ENCODE measurements at places on chromosomes 7 and 10. TPM values are rescaled to one million over a fixed set of nuclear protein-coding genes. Genes with fewer than 3 reads are reported as not detected.

DNA sequence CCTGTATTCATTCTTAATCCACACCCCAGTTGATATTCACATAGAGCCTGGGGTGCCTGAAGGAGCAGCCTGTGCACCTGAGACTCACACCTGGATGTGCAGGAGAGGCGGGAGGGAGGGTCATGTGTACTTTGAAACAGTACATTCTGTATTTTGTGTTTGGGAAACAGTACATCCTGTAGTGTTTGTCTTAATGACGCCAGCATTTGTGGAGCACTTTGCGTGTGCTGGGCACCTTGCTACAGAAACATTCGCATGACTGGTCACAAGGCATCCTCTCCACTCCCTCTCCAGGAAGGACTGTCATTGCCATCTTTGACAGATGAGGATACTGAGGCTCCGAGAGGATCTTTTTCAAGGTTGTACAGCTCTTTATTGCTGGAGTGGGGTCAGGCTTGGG lies 132.1 kb downstream of the TACC2 start:
- no peak overlapping the region for H3K27ac ChIP-seq
- no peaks in the 10 kb centered on the region for H3K36me3 ChIP-seq
- no peaks in the 10 kb centered on the region for H3K27me3 ChIP-seq
- H3K4me1 ChIP-seq = no peaks in the 10 kb centered on the region
- no peak for DNase-seq
- no peak overlapping the region for H3K4me3 ChIP-seq

GRCh38 chr10:119132521-119133345 lies 28.8 kb downstream of the DENND10 start:
- no peaks in the 10 kb centered on the region for H3K27me3 ChIP-seq
- peak overlapping the region; percentile 86 for H3K27ac ChIP-seq
- peaks cover 43% of the 10 kb centered on the region for H3K36me3 ChIP-seq
- H3K4me3 ChIP-seq = peak overlapping the region; percentile 82

DNA sequence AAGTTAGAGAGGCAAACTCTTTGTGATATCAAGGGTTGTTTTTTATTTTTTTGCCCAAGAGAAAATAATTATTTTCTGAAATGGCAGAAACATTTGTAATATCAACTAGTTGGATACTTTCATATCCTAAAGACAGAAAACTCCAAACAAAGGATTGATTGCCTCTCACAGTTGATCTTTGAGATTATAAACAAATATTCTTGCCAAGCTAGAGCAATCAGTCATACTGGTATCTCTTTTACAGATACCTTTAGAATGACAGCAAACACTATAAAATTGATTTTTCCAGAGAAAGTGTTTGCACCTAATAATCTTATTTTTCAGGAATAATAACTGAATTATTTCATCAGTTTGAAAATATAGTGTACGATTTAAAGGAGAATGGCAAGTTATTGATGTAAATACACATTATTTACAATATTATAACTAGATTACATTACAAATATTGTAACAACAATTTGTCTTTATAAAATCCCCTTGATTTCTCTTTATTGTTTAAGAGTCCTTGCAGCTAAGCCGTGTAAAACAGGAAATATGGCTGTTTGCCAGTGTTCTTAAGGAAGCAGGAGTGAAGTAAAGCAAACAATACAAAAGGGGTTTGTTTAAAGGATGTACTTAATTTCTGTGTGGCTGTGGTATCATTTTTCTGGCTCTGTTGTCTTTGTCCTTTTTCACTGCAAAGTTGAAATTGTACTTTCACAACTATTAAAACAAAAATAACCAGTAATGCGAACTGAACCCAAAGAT lies 58.4 kb downstream of the MAPK8 start:
- H3K4me1 ChIP-seq = no peaks in the 10 kb centered on the region
- no peak overlapping the region for H3K4me3 ChIP-seq
- no peak for DNase-seq

DNA sequence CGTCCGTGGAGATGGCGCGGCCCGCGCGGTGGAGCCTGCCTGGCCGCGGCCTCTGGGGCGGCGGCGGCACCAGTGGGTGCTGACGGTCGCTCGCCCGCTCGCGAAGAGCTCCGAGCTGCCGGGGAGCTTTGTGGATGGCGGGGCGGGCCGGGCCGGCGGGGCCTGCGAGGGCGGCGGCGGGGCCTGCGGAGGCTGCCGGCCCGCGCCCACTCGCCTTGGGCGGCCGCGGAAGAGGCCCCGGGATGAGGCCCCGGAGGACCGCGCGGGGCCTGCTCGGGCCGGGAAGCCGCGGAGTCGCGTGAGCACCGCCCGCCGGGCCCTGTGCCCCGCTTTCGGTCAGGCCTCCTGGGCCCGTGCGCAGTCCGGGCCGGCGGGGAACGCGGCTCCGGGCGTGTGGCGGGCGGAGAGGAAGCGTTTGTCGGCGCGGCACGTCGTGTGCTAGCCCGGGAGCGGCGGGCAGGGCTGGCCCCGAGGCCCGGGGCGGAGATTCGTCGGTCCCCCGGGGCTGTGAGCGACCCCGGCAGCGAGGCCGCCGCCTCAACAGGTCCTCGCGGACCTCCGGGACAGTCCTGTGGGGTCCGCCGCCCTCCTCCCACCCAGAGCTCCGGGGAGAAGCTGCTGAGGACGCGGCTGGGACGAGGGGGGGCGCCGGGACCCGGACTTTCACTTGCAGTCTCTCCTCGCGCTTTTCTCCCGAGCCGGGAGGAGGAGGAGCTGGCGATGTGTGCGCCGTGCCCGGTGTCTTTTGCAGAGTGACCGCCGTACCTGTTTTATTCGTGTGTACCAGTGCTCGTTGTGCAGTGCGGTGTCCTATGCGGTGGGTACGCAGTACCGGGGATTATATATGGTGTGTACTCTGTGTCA lies 578 bp downstream of the ZMYND11 start:
- H3K36me3 ChIP-seq = no peaks in the 10 kb centered on the region
- peaks cover 34% of the 10 kb centered on the region for H3K4me1 ChIP-seq
- H3K4me3 ChIP-seq = peak overlapping the region; percentile 87

- DNase-seq = peak; percentile 52
- peak overlapping the region; percentile 99 for H3K4me3 ChIP-seq
- no peaks in the 10 kb centered on the region for H3K27me3 ChIP-seq
- no peaks in the 10 kb centered on the region for H3K36me3 ChIP-seq
- H3K27ac ChIP-seq = peak overlapping the region; percentile 100
- H3K4me1 ChIP-seq = peaks cover 57% of the 10 kb centered on the region
Measured at GRCh38 chr7:105015390-105015965, 1.5 kb downstream of the KMT2E start.

DNA sequence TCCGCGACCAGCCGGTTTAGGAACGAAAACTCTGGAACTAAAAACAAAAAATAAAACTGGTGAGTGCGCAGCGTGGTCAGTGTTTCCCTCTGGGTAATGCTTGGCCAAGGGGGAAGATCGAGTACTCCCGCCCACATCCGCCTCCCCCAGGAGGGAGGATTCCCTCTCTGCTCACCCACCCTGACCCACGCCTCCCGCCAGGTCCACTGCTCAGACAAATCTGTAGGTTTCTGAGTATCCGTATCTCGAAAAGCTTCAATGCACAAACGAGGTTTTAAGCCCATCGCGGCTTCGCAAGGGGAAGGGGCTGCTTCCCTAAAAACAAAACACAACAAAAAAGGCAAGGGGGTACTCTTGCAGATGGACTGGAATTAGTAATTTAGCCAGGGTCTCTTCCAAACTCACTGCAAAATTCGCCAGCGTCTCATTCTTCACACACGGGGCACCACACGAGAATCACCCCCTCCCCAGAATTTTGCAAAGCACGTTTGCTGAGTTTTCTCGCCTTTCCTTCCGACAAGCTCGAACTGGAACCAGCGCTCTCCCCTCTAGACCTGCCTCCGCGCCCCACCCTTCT lies 75.2 kb downstream of the INSIG1 start:
- peaks cover 28% of the 10 kb centered on the region for H3K27me3 ChIP-seq
- H3K4me1 ChIP-seq = peaks cover 36% of the 10 kb centered on the region
- H3K4me3 ChIP-seq = no peak overlapping the region

GRCh38 chr7:148856578-148856881 lies 27.6 kb downstream of the EZH2 start:
- H3K4me3 ChIP-seq = peak overlapping the region; percentile 59
- peaks cover 21% of the 10 kb centered on the region for H3K4me1 ChIP-seq
- no peaks in the 10 kb centered on the region for H3K27me3 ChIP-seq
- no peak for DNase-seq
- H3K27ac ChIP-seq = no peak overlapping the region

Gene MOGAT3
- not detected for polyA plus RNA-seq

DNA sequence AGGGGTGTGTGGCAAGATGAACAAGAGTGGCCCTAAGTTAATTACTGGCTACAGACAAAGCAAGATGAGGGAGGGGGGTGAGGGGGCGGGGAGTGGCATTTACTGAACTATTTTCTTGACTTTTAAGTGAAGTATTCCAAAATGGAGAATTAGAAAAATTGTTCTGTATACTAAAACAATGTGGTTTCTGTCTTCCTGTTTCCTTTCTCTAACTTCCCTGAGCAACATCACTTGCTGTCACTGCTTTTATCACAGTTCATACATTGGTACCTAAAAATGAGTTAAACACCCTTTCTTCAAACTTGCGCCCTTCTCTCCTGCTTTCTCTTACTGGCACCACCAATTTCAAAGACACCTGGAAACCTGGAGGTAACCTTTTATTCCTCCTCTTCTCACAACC lies 21.6 kb downstream of the PDZD8 start:
- H3K36me3 ChIP-seq = no peaks in the 10 kb centered on the region
- H3K27ac ChIP-seq = no peak overlapping the region
- DNase-seq = no peak
- H3K4me1 ChIP-seq = peaks cover 28% of the 10 kb centered on the region
- H3K4me3 ChIP-seq = peak overlapping the region; percentile 49
- H3K27me3 ChIP-seq = no peaks in the 10 kb centered on the region

DNA sequence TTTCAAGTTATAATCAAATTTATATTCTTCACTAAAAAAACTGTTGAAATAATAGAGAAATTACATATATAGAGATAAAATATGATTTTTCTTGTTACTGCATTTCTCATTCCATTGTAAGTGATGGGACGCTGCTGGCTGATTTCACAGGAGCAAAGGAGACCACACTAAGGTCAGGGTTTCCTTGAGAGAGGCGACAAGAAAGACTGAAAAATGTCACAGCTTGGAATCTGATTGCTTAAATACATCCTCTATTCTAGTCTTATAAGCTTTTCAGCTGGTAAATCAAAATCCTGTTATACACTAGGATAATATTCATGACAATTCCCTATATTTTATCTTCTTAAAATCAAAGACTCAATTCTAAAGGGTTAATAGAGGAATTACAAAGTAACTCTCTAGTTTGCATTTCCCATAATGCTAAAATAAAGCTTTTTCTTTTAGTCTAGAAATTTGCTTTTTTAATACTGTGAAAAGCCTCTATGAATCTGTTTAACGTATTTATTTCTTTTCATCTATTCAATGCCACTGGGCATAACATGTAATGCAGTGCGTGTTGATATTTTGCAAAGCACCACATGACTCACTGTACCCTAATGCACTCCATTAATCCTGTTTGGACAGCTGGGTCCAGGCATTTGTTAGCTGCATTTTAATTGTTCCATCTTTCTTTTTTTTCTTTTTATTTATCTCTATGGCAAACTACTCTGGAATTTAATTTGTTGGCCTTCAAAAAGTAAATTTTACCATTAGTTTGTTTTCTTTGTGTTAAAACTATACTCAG lies 81.7 kb downstream of the RNF32 start:
- H3K4me3 ChIP-seq = no peak overlapping the region
- no peak overlapping the region for H3K27ac ChIP-seq
- DNase-seq = no peak
- H3K36me3 ChIP-seq = peaks cover 2% of the 10 kb centered on the region
- no peaks in the 10 kb centered on the region for H3K4me1 ChIP-seq
- no peaks in the 10 kb centered on the region for H3K27me3 ChIP-seq

Gene FGFBP3
- polyA plus RNA-seq = 1.1 TPM

GRCh38 chr10:6204341-6205191 lies 1.8 kb downstream of the PFKFB3 start:
- H3K27ac ChIP-seq = no peak overlapping the region
- DNase-seq = no peak
- H3K4me1 ChIP-seq = peaks cover 35% of the 10 kb centered on the region
- H3K36me3 ChIP-seq = no peaks in the 10 kb centered on the region

- DNase-seq = no peak
- peaks cover 4% of the 10 kb centered on the region for H3K27me3 ChIP-seq
- H3K27ac ChIP-seq = no peak overlapping the region
Measured at GRCh38 chr7:134535272-134535918, 8.0 kb downstream of the AKR1B10 start.

GRCh38 chr10:93071177-93071472 lies 2.6 kb upstream of the CYP26A1 start:
- H3K4me1 ChIP-seq = peaks cover 30% of the 10 kb centered on the region
- no peak for DNase-seq
- H3K36me3 ChIP-seq = no peaks in the 10 kb centered on the region
- no peak overlapping the region for H3K4me3 ChIP-seq
- H3K27ac ChIP-seq = no peak overlapping the region

DNA sequence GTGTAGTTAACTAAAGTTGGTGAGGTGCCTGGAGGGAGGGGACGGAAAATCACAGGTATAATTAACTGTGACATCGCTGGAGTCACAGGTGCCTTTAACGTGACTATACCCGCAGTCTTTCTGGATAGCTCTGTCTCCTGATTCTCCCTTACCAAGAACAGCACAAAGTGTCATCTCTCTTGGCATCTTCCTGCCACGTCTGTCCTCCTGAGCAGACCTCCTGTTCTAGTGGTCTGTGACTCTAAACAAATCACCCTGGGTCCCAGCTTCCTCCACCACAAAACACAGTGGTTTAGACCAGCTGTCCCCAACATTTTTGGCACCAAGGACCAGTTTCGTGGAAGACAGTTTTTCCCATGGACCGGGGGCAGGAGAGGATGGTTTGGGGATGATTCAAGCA lies 90.5 kb downstream of the CALN1 start:
- H3K4me1 ChIP-seq = no peaks in the 10 kb centered on the region
- no peaks in the 10 kb centered on the region for H3K27me3 ChIP-seq
- H3K27ac ChIP-seq = no peak overlapping the region
- H3K4me3 ChIP-seq = no peak overlapping the region

DNA sequence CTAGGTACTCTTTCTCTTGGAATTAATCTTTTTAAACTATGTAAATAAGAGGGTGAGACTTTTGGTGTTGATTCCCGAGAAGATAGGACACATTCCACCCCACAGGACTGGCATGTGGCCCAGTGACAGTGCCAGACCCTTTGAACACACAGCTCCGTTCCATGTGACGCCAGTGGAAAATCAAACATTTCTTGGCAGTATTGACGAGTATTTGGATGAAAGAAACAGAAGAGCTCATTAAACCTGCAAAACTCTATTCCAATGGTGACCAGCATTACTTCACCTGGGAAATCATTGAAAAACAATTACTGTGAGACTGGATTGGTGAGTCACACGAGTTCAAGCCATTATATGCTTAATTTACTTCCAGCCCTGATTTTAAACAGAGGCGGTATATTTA lies 25.8 kb downstream of the AKR1E2 start:
- H3K27me3 ChIP-seq = no peaks in the 10 kb centered on the region
- H3K4me3 ChIP-seq = no peak overlapping the region
- no peaks in the 10 kb centered on the region for H3K36me3 ChIP-seq
- no peak overlapping the region for H3K27ac ChIP-seq
- no peak for DNase-seq

- no peak overlapping the region for H3K27ac ChIP-seq
- no peak for DNase-seq
- H3K27me3 ChIP-seq = no peaks in the 10 kb centered on the region
- H3K36me3 ChIP-seq = peaks cover 5% of the 10 kb centered on the region
- H3K4me1 ChIP-seq = no peaks in the 10 kb centered on the region
Measured at GRCh38 chr7:139304517-139304916, 36.6 kb upstream of the FMC1 start.

Gene C10orf62
- polyA plus RNA-seq = not detected

All from CD4-positive, CD25-positive, alpha-beta regulatory T cell (primary cell).